ENCODE measurements at places on chromosomes 6 and 20.
A peak's percentile ranks its signal among the peaks of the same experiment; 100 is the strongest.

GRCh38 chr20:62428002-62428372 is 648 bp upstream of the RBBP8NL start:
- no peak for DNase-seq

DNA sequence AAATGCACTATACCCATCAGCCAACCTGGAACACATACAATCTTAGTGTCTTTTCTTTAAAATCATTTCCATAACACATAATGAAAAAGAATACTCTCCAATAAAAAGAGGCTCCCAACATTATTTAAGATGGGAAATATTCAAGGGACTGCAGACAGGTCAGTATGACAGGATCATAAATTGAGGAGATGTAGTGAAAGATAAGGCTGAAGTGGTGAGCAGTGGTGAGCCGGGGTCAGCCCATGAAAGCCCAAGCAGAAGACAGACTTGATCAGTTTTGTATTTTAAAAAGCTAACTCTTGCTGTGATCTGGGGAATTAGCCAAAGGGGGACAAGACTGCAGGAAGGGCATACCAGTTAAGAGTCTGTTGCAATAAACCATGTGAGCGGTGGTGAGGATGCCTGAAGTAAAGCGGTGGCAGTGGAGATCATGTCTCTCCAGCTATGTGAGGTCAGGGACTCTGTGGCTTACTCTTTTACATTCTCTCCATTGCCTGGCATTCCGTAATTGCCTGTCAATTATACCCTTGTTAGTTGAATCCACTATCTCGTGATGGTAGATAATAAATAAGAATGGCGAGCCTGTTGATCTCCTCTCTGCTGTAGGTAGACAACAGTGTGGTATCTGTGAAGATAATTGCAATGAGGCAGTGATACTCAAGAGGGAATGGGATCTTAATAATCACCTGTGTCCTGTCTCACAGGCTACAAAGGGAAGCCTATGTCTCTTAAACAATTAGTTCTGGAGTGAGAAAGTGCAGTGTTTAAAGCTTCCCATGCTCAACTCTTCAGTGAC is 97.4 kb downstream of the FILIP1 start:
- no peak for DNase-seq

DNA sequence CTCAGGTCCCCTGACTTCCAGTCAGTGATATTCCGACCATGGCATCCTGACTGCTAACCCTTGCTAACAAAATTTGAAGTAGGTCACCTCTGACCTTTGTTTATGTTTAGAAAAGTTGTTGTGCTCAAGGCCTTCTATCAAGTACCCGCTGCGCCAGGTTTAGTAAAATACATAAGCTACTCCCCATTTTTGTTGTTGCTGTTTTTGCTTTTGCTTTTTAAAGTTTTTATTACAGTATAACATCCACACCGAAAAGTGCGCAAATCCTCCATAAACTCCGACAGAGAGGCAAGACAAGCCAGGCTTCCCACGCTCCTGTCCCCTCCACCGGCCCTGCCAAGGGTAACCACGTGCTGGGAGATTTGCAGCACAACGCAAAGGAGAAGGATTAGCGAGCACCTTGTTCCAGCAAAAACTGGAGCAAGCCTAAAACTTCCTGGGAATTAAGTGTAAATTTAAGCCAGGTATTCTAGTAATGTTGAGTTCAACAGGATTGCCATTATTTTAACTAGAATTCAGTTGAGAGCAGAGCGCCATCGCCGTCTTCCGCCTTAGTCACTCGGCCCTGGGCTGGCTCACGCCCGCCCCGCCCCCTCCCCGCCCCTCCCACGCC is 17.8 kb upstream of the HMGN4 start:
- peak; percentile 83 for DNase-seq

GRCh38 chr6:1435806-1436205 is 46.4 kb downstream of the FOXF2 start:
- no peak for DNase-seq

DNA sequence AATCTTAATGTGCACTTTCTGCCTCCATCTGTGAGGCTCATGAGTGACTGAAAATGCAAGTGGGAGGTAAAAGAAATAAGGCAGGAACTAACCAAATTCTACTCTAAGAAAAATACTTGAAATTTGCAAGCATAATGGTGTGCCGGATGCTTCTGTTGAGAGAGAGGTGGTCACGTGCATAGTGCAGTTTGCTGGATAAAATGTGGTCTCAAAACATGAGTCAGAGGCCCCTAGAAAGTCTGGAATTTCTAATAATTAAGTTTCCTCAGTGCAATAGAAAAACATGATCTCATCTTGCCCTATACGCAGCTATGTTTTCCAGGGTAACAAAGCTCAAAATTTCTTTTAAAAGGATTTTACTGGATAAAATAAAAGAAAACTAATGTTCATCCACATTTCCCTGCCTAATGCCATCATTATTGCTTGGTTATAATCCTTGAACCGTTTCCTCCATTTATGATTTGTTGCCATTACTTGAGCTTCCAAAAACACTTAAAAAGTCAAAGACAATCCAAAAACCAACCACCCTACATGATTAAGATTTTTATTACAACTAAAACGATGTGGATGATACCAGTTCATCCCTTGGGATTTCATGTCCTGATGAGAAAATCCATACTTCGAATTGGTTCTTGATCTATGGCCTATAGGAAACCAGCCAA is 351.7 kb upstream of the ARID1B start:
- no peak for DNase-seq

GRCh38 chr6:148203970-148204369 is 138.7 kb upstream of the SASH1 start:
- DNase-seq = peak; percentile 79

DNA sequence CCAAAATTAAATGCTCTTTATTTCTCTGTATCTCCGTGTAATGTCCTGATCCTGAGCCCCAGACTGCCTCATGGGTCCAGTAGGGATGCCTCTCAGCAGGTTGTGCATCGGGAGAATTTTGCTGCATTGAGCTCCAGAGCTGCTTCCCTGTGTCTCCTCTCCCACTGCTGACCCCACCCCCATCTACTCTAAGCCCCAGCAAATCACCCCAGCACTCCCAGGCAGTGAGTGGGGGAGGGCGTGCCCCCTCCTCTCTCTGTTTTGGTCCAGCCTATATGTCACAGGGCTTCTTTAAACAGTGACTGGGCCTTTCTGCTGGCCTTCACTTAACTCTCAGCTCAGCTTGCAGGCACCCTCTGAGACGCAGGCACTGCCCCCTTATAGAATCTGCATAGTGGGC is 228.8 kb upstream of the QKI start:
- no peak for DNase-seq

GRCh38 chr20:35942243-35942642 is 12.1 kb downstream of the SCAND1 start:
- no peak for DNase-seq

- peak; percentile 9 for DNase-seq
Measured at GRCh38 chr20:10658051-10658823, 15.6 kb downstream of the JAG1 start.

DNA sequence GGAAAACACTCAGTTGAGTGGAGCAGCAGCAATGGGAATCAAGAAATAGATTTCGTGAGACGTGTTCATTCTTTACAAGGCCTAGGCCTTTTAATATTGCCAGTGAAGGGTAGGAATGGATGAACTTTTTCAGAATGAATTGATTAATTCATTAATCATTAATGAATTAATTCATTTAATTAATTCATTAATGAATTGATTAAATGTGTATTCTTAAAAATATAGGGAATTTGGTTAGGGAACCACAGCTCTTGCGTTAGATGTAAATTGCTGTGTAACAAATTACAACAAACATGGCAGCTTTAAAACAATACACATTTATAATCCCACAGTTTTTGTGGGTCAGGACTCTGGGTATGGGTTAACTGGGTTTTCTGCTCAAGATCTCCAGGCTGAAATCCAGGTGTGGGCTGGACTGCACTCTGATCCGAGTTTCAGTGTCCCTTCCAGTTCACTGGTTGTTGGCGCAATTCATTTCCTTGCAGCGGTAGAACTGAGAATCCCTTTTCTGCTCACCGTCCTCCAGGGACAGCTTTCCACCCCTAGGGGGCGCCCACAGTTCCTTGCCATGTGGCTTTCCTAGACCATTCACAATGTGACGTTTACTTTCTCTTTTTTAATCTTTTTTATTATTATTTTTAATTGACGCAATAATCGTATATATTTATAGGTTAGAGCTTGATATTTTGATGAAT is 32.8 kb upstream of the BCAS1 start:
- DNase-seq = peak; percentile 6

DNA sequence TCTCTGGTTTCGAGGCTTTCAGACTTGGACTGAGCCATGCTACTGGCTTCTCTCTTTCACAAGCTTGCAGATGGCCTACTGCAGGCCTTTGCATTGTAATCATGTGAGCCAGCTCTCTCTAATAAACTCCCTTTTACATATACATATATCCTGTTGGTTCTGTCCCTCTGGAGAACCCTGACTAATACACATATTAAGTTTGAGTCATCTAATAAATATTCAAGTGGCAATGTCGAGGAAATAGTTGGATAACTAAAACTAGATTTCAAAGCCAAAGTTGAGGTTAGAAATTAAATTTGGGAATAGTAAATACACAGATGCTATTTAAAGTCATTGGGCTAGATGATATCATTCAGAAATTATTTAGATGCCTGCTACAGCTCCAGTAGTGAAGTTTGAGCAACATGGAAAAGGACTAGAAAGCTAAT is 1343.4 kb downstream of the GRIK2 start:
- DNase-seq = no peak

DNA sequence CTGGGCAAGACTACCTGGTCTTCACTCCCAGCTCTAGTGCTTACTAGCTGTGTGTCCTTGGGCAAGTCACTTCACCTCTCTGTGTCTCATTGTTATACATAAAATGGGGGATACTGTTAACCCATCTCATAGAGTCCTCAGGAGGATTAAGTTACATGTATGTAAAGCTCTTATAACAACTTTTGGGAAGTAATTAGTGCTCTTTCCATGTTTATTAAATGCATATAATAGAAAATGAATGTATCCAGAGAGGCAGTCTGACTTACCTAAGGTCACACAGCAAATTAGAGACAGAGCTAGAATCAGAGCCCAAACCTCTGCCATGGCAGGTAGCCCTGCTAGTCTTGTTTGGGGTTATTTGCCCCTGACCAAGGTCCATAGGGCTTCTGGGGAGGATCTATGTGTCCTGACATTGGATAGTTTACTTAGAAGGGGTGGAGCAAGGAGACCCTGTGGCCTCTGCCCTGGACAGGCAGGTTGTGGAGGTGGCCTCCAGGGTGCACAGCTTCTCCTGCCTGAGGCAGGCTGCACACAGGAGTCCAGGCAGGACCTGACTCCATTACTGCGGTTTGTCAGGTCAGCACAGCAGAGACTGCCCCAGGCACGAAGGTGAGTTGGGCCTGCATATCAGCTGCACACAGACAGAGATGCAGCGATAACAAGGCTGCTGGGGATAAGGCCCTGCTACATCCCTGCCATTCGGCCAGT is 8.4 kb upstream of the MAPK13 start:
- DNase-seq = no peak

DNA sequence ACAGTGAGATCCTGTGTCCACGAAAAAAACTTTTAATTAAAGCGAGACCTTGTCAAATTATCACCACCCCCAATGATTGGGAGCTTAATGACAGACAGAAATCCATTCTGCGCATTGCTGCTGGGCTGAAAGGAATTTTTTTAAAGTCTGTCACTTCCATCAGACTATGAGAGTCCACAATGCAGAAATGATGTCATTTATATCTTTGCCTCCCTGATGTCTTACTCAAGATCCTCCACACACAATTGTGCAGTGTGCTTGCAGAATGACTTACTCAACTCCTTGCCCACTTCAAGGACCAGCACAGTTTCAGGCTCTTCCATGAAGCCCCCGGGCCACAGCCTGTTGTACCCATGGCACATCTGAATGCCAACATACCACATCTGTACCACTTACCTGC is 41.0 kb downstream of the GPLD1 start:
- DNase-seq = no peak

GRCh38 chr6:155493026-155493693 is 37.5 kb upstream of the NOX3 start:
- DNase-seq = no peak

DNA sequence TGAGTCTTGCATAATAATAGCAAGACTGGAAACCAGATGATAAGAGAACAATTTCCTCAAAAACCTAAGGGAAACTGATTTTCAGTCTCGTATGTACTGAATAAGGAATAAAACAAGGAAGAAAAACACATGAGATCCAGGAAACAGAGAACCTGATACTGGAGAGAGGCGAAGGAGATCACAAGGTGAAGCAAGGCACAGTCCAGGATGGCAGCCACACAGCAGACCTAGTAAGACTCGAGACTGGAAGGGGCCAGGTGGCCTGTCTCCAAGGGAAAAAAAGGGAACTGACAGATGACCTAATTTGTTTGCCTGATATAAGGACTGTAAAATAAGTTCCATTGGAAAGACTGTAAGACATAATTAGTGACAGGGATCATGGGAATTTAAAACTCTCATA is 71.1 kb downstream of the TASP1 start:
- DNase-seq = no peak

DNA sequence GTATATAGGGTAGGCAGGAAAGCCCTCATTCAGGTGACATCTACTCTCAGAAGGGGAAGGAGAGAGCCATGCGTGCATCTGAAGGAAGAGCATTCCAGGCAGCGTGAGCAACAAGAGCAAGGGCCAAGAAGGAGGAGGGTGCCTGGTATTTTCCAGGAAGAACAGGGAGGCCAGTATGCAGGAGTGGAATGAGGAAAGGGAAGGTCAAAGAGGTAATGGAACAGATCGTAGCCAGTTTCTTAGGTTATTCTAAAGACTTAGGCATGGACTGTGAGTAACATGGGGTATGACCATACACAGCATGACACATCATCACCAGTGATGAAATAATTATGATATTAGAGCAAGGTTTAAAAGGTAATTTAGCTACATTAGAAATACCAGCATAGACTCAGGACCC is 24.1 kb downstream of the ALDH8A1 start:
- DNase-seq = no peak

- DNase-seq = no peak
Measured at GRCh38 chr20:2756056-2756611, 44.3 kb downstream of the CPXM1 start.

DNA sequence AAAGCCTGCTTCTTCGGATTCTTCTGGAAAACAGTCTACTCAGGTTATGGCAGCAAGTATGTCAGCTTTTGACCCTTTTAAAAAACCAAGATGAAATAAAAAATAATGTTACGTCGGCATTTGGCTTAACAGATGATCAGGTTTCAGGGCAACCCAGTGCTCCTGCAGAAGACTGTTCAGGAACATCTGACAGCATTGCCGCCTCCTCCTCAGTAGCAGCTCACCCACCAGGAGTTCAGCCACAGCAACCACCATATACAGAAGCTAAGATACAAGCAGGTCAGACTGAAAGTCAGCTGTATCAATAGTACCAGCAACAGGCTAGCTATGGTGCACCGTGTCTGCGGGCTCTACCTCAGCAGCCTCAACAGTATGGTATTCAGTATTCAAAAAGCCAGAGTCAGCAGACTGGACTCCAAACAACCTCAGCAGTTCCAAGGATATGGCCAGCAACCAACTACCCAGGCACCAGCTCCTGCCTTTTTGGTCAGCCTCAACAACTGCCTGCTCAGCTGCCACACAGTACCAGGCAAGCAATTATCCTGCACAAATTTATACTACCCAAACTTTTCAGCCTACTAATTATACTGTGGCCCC is 51.9 kb downstream of the BTBD9 start:
- DNase-seq = no peak

Measured in NCI-H526 treated with DMSO at 0.1 percent for 48 hours (cell line).